A549 treated with ZK216348 at 1 μM for 4 hours (cell line): ENCODE measurements at places on chromosomes 3 and 15. TPM values are rescaled to one million over a fixed set of nuclear protein-coding genes. Genes with fewer than 3 reads are reported as not detected.

GRAMD1C gene
- 0.23 to 2.3 TPM (median 0.54 TPM) in 5 replicates for total RNA-seq

SPINK8 gene
- total RNA-seq = not detected in 5 replicates

ADAMTSL3 gene
- 0.11 to 1.1 TPM (median 0.33 TPM) in 5 replicates for total RNA-seq

PAQR5 gene
- 65.5 to 118 TPM (median 110 TPM) in 5 replicates for total RNA-seq

B3GALNT1 gene
- 0.15 to 0.21 TPM (median 0.16 TPM) in 4 of 5 replicates, not detected in the other for total RNA-seq

GHSR gene
- not detected in 5 replicates for total RNA-seq

P2RY14 gene
- total RNA-seq = not detected in 5 replicates

LRRC15 gene
- total RNA-seq = 0.09 to 0.24 TPM (median 0.14 TPM) in 5 replicates

RBSN gene
- 8.0 to 11.1 TPM (median 9.5 TPM) in 5 replicates for total RNA-seq

GOLGA8Q gene
- 0.14 TPM in 1 of 5 replicates, not detected in the others for total RNA-seq

SPTSSB gene
- total RNA-seq = not detected in 5 replicates

GOLGA8R gene
- 0.14 to 0.34 TPM (median 0.24 TPM) in 5 replicates for total RNA-seq

ARPIN gene
- 8.9 to 13.5 TPM (median 11.4 TPM) in 5 replicates for total RNA-seq

BMF gene
- 0.87 to 1.6 TPM (median 1.1 TPM) in 5 replicates for total RNA-seq

RASSF1 gene
- 13.9 to 20.7 TPM (median 18.4 TPM) in 5 replicates for total RNA-seq

HES1 gene
- total RNA-seq = 9.5 to 13.7 TPM (median 13.4 TPM) in 5 replicates
